Breast epithelium (tissue), 4 donors: ENCODE measurements at places on chromosomes 1 and 21. TPM values are rescaled to one million over a fixed set of nuclear protein-coding genes. Genes with fewer than 3 reads are reported as not detected.

GRCh38 chr21:42245331-42246193, 26.6 kb downstream of the ABCG1 start:
- no peak overlapping the region for H3K27ac ChIP-seq
- no peaks in the 10 kb centered on the region for H3K4me1 ChIP-seq
- no peak overlapping the region for H3K4me3 ChIP-seq
- no peaks in the 10 kb centered on the region for H3K36me3 ChIP-seq

SH2D1B gene
- not detected for total RNA-seq

BRINP3 gene
- 3.6 TPM for total RNA-seq

DNA sequence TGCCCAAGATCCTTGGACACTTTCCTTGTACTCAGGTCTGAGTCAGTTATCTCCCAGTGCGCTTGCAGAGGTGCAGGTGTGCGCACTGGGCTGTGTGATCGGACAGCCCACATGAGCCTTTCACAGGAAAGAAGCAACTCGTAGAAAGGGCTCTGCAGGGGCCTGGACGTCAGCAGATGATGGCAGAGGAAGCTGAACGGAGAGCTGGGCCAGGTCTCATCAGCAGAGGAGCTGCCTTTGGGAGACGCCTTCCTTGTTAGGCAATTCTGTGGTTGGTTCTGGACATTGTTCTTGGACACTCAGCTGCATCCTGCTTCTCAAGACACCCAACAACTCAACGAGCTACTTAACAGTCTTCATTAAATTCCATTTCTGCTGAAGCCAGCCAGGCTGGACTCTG, 7.5 kb upstream of the PROK1 start:
- no peaks in the 10 kb centered on the region for H3K36me3 ChIP-seq
- no peaks in the 10 kb centered on the region for H3K27me3 ChIP-seq
- H3K4me1 ChIP-seq, result no peaks in the 10 kb centered on the region
- no peak overlapping the region for H3K27ac ChIP-seq
- DNase-seq, result no peak

PLEKHA6 gene
- 1.4 TPM for total RNA-seq
